ENCODE measurements at places on chromosomes 3 and 15. TPM values are rescaled to one million over a fixed set of nuclear protein-coding genes. Genes with fewer than 3 reads are reported as not detected.

DNA sequence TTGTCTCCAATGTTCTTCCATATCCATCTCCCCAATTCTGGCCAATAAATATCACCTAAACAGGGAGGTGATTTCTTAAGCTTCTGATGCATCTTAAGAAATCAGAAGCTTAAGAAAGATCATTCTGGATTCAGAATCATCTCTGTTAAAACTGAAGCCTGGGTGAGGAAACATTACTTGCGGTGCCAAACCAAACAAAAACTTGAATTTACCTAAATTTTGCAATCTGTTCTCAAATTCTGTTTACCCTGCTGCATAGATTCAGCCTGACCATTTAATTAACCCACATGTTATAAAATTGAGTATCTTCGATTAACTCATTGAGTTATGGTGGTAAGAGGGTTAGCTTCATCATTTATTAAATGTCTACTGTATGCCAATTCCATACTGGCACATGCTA, 204.4 kb upstream of the ZNF385D start:
- no peak for DNase-seq

DNA sequence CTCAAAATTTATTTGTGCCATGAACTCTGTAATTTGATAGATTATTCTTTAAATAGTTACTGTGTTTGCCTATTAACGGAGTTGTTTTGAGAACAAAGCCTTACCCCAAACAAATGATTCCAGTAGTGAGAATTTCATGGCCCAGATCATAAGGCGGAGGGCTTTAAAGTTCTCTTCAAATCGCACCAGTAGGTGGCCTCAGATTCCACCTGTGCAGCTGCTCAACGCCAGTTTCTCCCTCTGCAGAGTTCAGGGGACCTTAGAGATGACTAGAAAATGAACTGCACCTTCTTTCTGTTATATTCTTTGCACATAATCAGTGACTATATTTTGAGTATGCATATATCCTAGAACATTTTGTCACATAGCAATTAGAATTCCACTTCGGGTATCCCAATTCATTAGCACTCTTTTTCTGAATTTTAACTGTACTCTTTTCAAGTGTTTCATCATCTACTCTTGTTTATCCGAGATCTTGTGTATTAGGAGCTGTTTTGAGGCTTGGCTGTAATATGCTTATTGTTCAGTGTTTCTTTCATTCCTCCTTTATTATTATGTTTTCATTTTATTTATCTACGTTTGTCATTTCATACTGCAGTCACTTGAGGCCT, 232.6 kb upstream of the CHRM5 start:
- peak; percentile 46 for DNase-seq

DNA sequence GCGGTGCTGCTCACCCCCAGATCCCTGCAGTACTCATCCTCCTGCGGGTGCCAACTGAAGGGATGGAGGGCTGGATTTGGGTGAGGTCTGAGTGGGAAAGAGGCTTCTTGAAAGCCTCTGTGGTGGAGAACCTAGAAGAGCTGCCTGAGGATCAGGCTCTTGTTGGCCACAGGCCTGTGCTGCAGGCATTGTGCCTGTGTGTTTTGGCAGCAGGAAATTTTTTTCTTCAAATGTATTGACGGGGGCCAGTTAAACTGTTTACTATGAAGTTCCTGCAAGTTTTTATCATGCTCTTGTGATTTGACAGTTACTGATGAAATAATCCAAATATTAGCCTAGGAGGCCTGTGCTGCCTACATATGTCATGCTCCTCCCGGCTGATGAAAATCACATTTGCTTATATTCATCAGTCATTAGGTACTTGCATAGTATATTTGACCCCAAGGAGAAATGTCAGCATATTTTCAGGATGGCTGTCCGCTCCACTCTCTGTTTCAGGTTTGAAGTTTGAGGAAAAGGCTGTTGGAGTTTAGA, 103.1 kb downstream of the THSD4 start:
- no peak for DNase-seq

SMCO1 gene
- total RNA-seq = not detected
